LHCN-M2 (cell line): ENCODE measurements at places on chromosomes 1 and 21.

DNA sequence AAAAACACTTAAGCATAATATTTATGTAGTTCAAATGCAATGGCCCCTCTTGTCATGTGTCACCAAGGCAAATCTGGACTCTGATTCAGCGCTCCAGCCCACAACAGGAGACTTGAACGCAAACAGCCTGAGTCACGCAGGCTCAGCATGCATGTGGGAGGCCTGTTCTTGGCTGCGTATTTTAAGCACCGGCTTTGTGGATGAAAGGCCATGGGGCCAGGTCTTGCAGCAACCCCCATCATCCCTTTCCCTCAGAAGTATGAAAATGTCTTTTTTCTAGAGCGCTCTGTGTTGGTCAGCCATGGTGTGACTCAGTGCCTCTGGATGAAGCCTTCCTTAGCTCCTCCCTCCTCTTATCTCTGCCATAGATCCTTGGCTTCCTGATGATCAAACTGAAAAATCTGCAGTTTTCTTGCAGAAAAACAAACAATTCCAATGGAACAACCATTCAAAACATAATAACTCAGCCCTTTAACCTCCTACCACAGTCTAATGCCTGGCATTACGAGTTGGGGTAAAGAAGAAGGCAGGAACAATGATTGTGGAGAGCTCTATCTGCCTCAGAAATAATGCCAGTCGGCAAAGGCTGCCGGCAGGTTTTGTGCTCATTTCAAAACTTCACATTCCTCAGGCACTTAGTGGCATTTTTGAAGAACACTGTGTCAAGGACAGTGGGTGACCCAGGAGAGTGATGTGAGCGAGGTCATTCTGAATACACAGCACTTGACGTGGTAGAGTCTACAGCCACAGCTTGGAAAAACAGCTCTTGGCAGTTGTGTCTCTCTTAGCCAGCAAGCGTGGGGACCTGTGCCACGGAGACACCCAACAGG is 167.5 kb downstream of the CLIC6 start:
- peak; percentile 98 for DNase-seq

- DNase-seq: no peak
Observed at GRCh38 chr1:212346601-212347000, 61.4 kb downstream of the PPP2R5A start.

DNA sequence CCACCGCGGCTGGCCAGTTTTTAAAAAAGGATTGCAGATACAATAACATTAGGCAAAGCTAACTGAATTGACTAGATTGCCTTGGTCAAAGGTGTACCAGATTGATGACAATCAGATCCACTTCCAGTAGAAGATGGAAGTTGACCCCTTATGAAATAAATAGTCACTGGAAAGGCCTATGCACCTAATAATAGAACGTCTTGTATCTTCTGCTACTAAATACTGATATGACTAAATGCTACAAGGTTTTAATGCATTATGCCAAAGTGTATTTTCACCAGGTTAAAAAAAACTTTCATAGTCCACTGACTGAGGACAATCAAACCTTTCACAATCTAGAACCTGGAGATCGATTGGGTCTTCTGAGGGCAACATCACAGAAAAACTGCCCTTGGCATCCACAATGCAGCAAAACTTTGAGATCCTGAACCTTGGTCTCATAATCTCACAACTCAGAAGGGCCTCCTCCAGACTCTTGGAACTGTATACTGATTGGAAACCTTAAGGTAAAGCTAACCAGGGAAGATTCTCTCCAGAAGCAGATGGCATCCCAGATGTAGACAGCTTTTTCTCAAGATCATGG is 7.8 kb upstream of the RBBP5 start:
- no peak for DNase-seq

GRCh38 chr21:21436012-21436534 is 437.9 kb downstream of the NCAM2 start:
- DNase-seq: peak; percentile 38

DNA sequence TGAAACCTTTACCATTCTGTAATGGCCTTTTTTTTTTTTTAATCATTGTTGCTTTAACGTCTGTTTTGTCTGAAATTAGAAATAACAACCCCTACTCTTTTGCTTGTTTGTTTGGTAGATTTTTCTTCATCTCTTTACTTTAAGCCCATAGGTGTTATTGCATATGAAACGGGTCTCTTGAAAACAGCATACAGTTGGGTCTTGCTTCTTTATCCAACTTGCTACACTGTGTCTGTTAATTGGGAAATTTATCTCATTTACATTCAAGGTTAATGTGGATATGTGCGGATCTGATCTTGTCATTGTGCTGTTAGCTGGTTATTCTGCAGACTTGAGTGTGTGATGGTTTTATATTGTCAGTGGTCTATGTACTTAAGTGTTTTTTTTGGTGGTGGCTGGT is 78.9 kb upstream of the COP1 start:
- DNase-seq: no peak

DNA sequence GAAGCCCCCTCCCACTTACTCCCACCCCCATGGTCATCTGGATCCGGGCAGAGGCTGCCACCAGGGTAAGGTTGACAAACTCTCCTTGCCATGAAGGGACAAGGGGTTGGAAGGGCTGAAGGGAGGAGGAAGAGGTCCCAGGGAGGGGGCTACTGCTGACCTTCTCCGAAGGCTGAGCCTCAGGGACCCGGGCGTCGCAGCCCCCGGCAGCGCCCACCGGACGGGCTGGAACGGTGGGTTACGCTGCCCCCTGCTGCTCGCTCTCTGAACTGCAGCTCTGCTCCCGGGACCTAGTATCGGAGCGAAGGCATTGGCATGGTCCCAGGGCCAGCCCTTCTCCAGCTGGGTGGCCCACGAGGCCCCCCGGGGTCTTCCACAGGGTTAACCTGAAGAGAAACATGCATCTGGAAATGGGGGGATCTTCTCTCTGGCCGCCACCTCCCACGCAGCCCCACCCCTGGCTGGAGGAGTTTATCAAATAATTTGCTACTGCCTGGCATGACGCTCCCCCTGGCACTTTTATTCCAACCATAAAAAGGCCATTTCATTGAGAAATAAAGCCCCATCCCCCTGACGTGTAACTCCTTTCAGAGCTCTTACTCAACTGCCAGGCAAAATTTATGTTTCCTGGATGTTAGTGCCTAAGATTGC is 70.4 kb upstream of the TARDBP start:
- DNase-seq: peak; percentile 11

GRCh38 chr1:245606157-245606725 is 451.5 kb downstream of the KIF26B start:
- DNase-seq: no peak
